ENCODE measurements at places on chromosomes 1 and 21. TPM values are rescaled to one million over a fixed set of nuclear protein-coding genes. Genes with fewer than 3 reads are reported as not detected.

- DNase-seq: no peak
These were observed 89.5 kb downstream of the OLFM3 start for GRCh38 chr1:101907264-101907663.

The NTMT2 gene
- not detected for total RNA-seq

GRCh38 chr1:2446394-2446793, 29.7 kb upstream of the PLCH2 start:
- no peak for DNase-seq

GRCh38 chr1:153777648-153778047, 2.4 kb downstream of the SLC27A3 start:
- DNase-seq: no peak

The AIM2 gene
- total RNA-seq: not detected
